ENCODE measurements at places on chromosomes 5 and 9. TPM values are rescaled to one million over a fixed set of nuclear protein-coding genes. Genes with fewer than 3 reads are reported as not detected.

GRCh38 chr5:8396246-8396645, 527.3 kb downstream of the MTRR start:
- no peak for DNase-seq

- DNase-seq, result peak; percentile 61
Observed at GRCh38 chr9:19102181-19102630, 498 bp downstream of the HAUS6 start.

DNA sequence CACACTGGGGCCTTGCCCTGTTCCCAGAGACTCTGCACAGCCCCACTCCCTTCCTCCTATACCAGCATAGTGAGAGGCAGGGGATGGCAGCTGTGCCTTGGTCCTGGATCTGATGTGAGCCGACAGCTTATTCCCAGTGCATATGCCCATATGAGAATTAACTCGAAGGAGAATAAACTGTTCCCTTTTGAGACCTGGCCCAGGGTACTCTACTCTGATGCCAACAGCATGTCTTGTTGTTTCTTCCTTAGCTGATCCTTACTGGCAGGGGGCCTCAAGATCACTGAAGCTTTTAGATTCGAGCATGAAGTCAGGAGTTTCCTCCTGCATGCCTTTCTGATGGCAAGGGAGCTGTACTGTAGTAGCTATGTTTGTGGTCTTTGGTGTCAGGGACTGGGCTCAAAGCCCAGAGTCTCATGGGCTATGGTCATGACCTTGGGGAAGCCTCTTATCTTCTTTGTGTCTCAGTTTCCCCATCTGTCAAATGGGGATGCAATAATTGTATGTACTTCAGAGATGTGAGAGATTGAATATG, 57.1 kb downstream of the DOCK2 start:
- peak; percentile 59 for DNase-seq

DNA sequence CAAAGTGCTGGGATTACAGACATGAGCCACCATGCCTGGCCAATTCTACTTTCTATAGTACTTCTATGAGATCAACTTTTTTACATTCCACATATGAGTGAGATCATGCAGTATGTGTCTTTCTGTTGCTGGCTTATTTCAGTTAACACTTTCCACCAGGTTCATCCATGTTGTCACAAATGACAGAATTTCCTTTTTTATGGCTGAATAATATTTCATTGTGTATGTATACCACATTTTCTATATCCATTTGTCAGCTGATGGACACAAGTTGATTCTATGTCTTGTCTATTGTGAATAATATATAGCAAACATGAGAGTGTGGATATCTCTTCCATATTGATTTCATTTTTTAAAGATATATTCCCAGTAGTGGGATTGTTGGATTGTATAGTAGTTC, 17.2 kb downstream of the NLN start:
- no peak for DNase-seq

GRCh38 chr9:114884787-114885452, 45.5 kb downstream of the TNFSF8 start:
- DNase-seq, result peak; percentile 90

The SPATA6L gene
- total RNA-seq, result 0.69 TPM

Measured in M059J (cell line).